Mesenchymal stem cell (in vitro differentiated cells and primary cell): ENCODE measurements at places on chromosomes 12 and 14.

DNA sequence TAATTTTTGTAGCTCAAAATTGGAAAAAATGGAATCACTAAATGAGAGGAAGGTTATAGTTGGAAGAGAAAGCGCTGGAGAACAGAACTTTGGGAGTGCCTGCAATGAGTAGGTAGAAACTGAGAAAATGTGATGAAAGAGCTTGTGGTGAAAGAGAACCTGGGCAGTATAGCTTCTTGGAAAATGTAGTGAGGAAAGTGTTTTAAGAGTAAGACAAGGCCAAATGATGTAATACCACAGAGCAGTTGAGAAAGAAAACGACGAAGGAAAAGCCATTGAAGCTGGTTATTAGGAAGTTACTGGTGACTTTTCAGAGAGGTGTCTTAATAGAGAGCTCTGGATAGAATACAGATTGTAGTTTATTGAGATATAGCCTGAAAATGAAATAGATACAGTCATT, 255.3 kb downstream of the AEBP2 start:
- H3K36me3 ChIP-seq, result no peaks in the 10 kb centered on the region
- no peak overlapping the region for H3K27ac ChIP-seq
- DNase-seq, result peak; percentile 68
- H3K27me3 ChIP-seq, result no peaks in the 10 kb centered on the region
- no peak overlapping the region for H3K4me3 ChIP-seq
- H3K4me1 ChIP-seq, result no peaks in the 10 kb centered on the region

DNA sequence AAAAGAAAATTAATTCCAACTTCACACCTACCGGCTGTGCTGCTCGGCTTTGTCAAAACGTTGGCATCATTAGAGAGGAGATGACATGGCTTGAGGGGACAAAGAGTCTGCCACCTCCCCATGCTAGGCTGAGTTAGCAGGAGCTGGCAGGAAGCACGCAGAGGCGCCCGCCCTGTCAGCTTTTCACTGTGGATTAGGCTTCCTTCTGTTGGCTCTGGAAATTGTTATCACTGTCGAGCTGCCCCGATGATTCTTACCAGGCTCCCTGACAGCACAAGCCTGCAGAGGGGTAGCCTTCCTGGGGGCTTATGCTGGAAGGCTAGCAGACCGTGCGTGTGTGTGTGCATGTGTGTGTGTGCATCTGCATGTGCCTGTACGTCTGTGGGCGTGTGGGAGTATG, 490.9 kb upstream of the TBX3 start:
- no peaks in the 10 kb centered on the region for H3K4me1 ChIP-seq
- DNase-seq, result peak; percentile 29
- H3K4me3 ChIP-seq, result no peak overlapping the region
- no peak overlapping the region for H3K27ac ChIP-seq
- no peaks in the 10 kb centered on the region for H3K36me3 ChIP-seq

DNA sequence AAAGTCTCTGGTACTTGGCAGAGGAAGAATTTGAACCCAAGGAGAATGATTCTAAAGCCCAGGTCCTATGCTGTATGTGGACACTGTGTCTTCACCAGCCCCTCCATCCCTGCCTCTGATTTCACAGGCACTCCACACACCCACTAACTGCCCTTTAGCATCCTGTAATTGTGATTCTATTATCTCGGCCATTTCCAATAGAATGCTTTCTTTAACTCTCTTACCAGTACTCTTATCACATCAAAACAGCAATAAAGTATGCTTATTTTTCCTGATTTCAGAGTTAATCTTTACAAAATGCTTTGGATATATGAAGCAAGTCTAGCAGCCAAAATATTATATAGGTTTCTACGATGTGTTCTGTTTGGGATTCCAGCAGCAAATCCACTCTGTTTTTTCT, 37.9 kb upstream of the BTG1 start:
- H3K27me3 ChIP-seq, result no peaks in the 10 kb centered on the region
- no peaks in the 10 kb centered on the region for H3K36me3 ChIP-seq
- H3K4me3 ChIP-seq, result no peak overlapping the region
- no peak for DNase-seq

- H3K4me3 ChIP-seq, result no peak overlapping the region
- H3K27me3 ChIP-seq, result no peaks in the 10 kb centered on the region
- no peak for DNase-seq
Observed at GRCh38 chr14:88346048-88346639, 23.1 kb upstream of the KCNK10 start.

- H3K27ac ChIP-seq, result no peak overlapping the region
- H3K4me3 ChIP-seq, result no peak overlapping the region
- H3K4me1 ChIP-seq, result no peaks in the 10 kb centered on the region
- peaks cover 25% of the 10 kb centered on the region for H3K27me3 ChIP-seq
- no peak for DNase-seq
- peaks cover 3% of the 10 kb centered on the region for H3K36me3 ChIP-seq
Observed at GRCh38 chr12:121017966-121018491, 1.7 kb upstream of the C12orf43 start.
